Mesenteric fat pad (tissue), 1 donor: ENCODE measurements at places on chromosomes 2 and 18. TPM values are rescaled to one million over a fixed set of nuclear protein-coding genes. Genes with fewer than 3 reads are reported as not detected.

The REG1A gene
- 8.8 TPM for total RNA-seq

The PMAIP1 gene
- 0.87 TPM for total RNA-seq

The CRACDL gene
- total RNA-seq = 7.9 TPM

The FOXI3 gene
- not detected for total RNA-seq

The DIPK1C gene
- not detected for total RNA-seq

The TEKT4 gene
- 0.22 TPM for total RNA-seq

The CARF gene
- 5.4 TPM for total RNA-seq

The SP5 gene
- 0.26 TPM for total RNA-seq

The ERICH2 gene
- not detected for total RNA-seq

The LRRTM1 gene
- total RNA-seq = not detected

The DSG4 gene
- not detected for total RNA-seq

The FNDC4 gene
- 136 TPM for total RNA-seq

The SLC8A1 gene
- total RNA-seq = 18.5 TPM
